ENCODE measurements at places on chromosomes 12 and 14. TPM values are rescaled to one million over a fixed set of nuclear protein-coding genes. Genes with fewer than 3 reads are reported as not detected.

The RASSF9 gene
- total RNA-seq: 0.87 TPM

GRCh38 chr12:70260646-70261045 is 17.4 kb downstream of the CNOT2 start:
- DNase-seq: no peak

The RND1 gene
- total RNA-seq: 3.0 TPM

DNA sequence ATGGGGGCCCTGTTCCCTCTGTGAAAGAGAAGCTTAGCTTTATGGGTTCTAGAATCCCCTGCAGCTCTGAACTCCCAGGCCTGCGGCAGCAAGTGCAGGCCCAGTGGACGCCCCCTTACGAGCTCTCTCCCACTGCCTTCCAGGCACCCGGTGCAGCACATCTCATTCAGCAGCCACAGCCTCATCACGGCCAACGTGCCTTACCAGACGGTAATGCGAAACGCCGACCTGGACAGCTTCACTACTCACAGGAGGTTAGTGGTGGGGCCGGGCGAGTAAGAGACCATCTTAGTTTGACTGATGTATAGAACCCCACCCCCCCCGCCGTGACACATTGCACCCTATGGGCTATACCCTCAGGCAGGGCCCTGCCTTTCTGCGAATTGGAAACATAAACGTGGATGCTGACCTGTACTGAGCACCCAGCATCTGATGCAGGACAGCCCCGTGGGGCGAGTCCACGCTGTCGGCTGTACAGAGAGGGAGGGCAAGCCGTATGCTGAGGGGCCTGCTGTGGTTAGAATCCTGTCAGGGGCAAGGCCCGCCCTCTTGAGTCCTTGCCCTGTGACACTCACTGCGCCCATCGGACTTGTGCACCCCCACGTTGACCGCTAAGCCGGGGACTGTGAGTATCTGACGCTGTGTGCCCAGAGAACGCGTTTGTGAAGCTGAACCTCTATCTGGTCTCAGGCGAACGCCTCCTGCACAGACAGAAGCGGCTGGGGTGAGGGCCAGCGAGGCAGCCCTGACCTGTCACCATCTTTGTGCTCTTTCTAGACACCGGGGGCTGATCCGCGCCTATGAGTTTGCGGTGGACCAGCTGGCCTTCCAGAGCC is 71.7 kb downstream of the TESC start:
- peak; percentile 21 for DNase-seq

- DNase-seq: no peak
Observed at GRCh38 chr12:46744283-46744682, 81.5 kb downstream of the SLC38A4 start.

GRCh38 chr12:58405363-58405762 is 464.0 kb downstream of the ATP23 start:
- no peak for DNase-seq
